ENCODE measurements at places on chromosomes 16 and 17.

- no peak for DNase-seq
- H3K4me1 ChIP-seq, result peaks cover 23% of the 10 kb centered on the region
- H3K4me3 ChIP-seq, result peak within 1 kb of the TSS; percentile 15
- no peaks in the 10 kb centered on the region for H3K36me3 ChIP-seq
These were observed at the start of gene YBX2 for GRCh38 chr17:7294614-7295153. Gene YBX2 (minus strand): TSS chr17:7294639. CDS start chr17:7294500, 139 bp downstream.

GRCh38 chr17:32954477-32954876, 26.5 kb downstream of the TMEM98 start:
- H3K4me3 ChIP-seq, result no peak overlapping the region
- no peaks in the 10 kb centered on the region for H3K4me1 ChIP-seq
- H3K27me3 ChIP-seq, result peaks cover 8% of the 10 kb centered on the region
- no peak overlapping the region for H3K27ac ChIP-seq
- H3K36me3 ChIP-seq, result no peaks in the 10 kb centered on the region

- H3K27ac ChIP-seq, result no peak overlapping the region
- H3K4me1 ChIP-seq, result peaks cover 8% of the 10 kb centered on the region
- no peaks in the 10 kb centered on the region for H3K36me3 ChIP-seq
These were observed 13.3 kb downstream of the TSPOAP1 start for GRCh38 chr17:58315281-58315711.

DNA sequence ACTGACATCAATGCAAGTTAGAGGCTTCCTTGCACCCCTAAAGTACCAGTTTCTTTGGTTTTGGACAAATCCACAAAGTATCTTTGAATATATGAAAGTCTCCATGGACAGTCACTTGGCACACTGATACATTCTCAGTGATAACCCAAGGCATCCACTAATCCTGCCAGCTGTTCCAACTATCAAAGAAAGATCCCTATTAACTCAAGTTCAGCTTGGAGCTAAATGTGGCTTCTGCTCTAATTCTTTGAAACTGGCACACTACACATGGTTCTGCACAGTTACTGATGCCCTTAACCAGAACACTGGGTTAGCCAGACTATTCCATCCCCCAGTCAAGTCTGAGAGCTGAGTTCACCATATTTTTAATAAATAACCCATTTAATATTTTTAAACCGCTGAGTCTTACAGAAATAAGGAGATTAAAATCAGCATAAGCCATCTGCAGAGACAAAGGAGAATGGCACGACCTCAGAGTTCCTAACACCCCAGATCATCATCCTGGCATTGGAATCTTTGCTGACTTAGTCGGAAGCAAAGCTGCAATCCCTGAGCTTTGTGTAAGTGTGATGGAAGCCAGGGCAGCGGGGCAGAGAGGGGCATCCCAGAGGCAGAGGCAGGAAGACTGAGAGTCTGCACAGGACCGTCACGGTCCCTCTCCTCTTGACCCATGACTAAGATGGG, 6.3 kb downstream of the CACNG1 start:
- no peaks in the 10 kb centered on the region for H3K4me1 ChIP-seq
- no peak overlapping the region for H3K4me3 ChIP-seq
- no peak for DNase-seq
- H3K36me3 ChIP-seq, result no peaks in the 10 kb centered on the region
- H3K27me3 ChIP-seq, result peaks cover 4% of the 10 kb centered on the region

DNA sequence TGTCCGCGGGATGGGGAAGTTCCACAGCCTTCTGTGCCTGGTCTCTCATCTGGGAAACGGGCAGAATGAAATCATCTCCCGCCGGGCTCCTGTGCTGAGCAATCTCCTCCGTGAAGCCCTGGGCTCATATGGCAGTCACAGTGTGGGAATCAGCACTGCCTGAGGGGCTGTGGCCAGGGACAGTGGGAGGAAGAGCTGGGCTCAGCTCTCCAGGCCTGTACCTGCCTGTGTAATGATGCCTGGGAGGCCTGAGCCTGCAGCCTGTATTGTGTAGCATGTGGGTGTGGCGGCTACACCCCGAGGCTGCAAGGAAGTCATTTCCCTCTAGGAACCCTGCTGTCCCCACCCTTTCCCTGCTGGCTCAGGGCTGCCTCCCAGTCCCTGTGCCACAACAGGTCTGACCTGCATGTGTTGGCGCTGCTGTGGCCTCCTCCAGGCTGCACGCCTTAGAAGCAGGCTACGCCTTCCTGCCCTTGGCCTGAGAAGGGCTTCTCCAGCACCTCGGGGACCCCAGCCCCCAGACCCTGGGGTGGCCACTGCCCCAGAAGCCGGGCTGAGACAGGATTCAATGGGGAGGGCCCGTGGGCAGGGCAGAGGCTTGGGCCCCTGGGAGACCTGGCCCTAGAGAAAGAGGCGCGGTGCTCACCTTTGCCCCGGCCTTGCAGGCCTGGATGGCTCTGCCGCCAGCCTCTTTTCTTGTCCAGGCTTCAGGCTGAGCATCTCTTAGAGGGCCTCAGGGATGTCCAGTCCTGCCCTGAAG, 2.1 kb downstream of the ITGB4 start:
- no peak for DNase-seq
- H3K27ac ChIP-seq, result peak overlapping the region; percentile 94
- H3K27me3 ChIP-seq, result no peaks in the 10 kb centered on the region
- H3K4me3 ChIP-seq, result peak overlapping the region; percentile 100
- H3K4me1 ChIP-seq, result peaks cover 33% of the 10 kb centered on the region

- no peak for DNase-seq
- peaks cover 8% of the 10 kb centered on the region for H3K4me1 ChIP-seq
- H3K27me3 ChIP-seq, result peaks cover 45% of the 10 kb centered on the region
- no peak overlapping the region for H3K27ac ChIP-seq
These were observed 6.3 kb downstream of the CACNG4 start for GRCh38 chr17:66970797-66971196.

GRCh38 chr17:77095461-77095860, 45.3 kb upstream of the SEC14L1 start:
- DNase-seq, result no peak
- no peak overlapping the region for H3K27ac ChIP-seq
- no peaks in the 10 kb centered on the region for H3K27me3 ChIP-seq
- H3K36me3 ChIP-seq, result peaks cover 22% of the 10 kb centered on the region
- peaks cover 7% of the 10 kb centered on the region for H3K4me1 ChIP-seq

DNA sequence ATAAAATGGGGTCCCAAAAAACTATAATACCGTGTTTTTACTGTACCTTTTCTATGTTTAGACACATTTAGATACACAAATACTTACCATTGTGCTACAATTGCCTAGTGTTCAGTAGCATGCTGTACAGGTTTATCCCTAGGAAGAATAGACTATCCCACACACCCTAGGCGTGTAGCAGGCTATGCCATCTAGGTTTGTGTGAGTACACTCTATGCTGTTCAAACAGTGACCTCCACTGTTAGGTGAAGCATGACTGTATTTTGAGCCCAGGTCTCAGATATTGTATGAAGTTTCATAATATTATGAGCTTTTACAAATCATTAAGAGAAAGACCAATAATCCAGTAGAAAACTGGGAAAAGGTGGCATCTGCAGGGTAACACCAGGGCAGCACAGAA, 23.6 kb downstream of the MILR1 start:
- H3K27ac ChIP-seq, result no peak overlapping the region
- H3K4me1 ChIP-seq, result no peaks in the 10 kb centered on the region
- H3K36me3 ChIP-seq, result no peaks in the 10 kb centered on the region
- no peaks in the 10 kb centered on the region for H3K27me3 ChIP-seq

GRCh38 chr16:31429314-31429713, 1.2 kb upstream of the COX6A2 start:
- no peak overlapping the region for H3K27ac ChIP-seq
- peaks cover 3% of the 10 kb centered on the region for H3K27me3 ChIP-seq
- no peak overlapping the region for H3K4me3 ChIP-seq
- DNase-seq, result no peak

GRCh38 chr16:56869513-56870275, 4.7 kb downstream of the SLC12A3 start:
- H3K4me1 ChIP-seq, result no peaks in the 10 kb centered on the region
- no peak overlapping the region for H3K4me3 ChIP-seq
- no peaks in the 10 kb centered on the region for H3K27me3 ChIP-seq
- no peaks in the 10 kb centered on the region for H3K36me3 ChIP-seq

GRCh38 chr16:80369138-80369958, 171.4 kb upstream of the DYNLRB2 start:
- H3K36me3 ChIP-seq, result no peaks in the 10 kb centered on the region
- no peak for DNase-seq
- no peaks in the 10 kb centered on the region for H3K27me3 ChIP-seq
- no peak overlapping the region for H3K27ac ChIP-seq
- H3K4me3 ChIP-seq, result no peak overlapping the region
- no peaks in the 10 kb centered on the region for H3K4me1 ChIP-seq

DNA sequence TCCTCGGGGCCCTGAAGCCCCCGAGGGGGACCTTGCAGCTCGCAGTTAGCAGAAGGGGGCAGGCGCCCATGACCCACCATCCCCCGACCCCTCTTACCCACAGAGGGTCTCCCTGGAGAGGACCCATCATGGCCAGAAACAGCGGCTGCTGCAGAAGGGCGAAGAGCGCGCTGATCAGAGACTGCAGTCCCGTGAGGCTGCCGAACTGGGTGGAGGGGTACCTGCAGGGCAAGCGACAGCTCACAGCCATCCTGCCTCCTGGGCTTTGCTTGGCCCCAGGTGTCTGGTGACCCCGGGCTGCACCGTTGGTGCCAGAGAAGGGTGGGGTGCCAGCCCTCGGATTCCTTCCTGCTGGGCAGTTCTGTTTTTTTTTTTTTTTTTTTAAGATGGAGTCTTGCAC, 13.9 kb upstream of the PITPNA start:
- no peak for DNase-seq
- H3K4me1 ChIP-seq, result peaks cover 27% of the 10 kb centered on the region
- no peak overlapping the region for H3K4me3 ChIP-seq
- no peaks in the 10 kb centered on the region for H3K27me3 ChIP-seq
- H3K27ac ChIP-seq, result no peak overlapping the region
- H3K36me3 ChIP-seq, result no peaks in the 10 kb centered on the region

- DNase-seq, result no peak
- no peaks in the 10 kb centered on the region for H3K36me3 ChIP-seq
- no peak overlapping the region for H3K4me3 ChIP-seq
- peaks cover 11% of the 10 kb centered on the region for H3K4me1 ChIP-seq
- no peak overlapping the region for H3K27ac ChIP-seq
These were observed 16.6 kb downstream of the ZFHX3 start for GRCh38 chr16:73031155-73031866.

GRCh38 chr16:51635181-51635580, 484.1 kb upstream of the SALL1 start:
- H3K4me1 ChIP-seq, result peaks cover 24% of the 10 kb centered on the region
- H3K27me3 ChIP-seq, result no peaks in the 10 kb centered on the region
- DNase-seq, result no peak
- no peak overlapping the region for H3K4me3 ChIP-seq
- no peak overlapping the region for H3K27ac ChIP-seq

DNA sequence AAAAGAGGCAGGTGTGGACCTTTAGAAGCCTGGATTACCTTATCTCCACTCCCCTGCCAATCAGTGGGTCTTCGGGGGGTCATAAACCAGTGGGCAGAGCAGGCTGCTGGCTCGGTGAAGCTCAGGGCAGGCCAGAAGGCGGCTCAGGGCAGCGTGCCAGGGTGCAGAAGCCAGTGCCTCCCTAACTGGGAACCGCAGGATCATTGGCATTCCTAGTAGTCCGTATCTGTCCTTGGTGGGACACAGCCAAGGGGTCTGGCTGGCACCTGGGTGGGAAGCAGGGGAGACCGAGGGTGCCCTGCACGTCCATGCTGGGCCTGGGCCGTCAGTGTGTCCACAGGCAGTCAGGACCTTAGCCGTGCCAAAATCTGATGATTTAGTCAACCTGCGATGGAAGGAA, 76.8 kb downstream of the SEC14L1 start:
- H3K27ac ChIP-seq, result no peak overlapping the region
- H3K36me3 ChIP-seq, result peaks cover 31% of the 10 kb centered on the region
- no peaks in the 10 kb centered on the region for H3K4me1 ChIP-seq
- DNase-seq, result no peak

- H3K27me3 ChIP-seq, result no peaks in the 10 kb centered on the region
- peaks cover 6% of the 10 kb centered on the region for H3K4me1 ChIP-seq
- no peak overlapping the region for H3K4me3 ChIP-seq
These were observed 552.7 kb upstream of the PSMD7 start for GRCh38 chr16:73743665-73744496.

DNA sequence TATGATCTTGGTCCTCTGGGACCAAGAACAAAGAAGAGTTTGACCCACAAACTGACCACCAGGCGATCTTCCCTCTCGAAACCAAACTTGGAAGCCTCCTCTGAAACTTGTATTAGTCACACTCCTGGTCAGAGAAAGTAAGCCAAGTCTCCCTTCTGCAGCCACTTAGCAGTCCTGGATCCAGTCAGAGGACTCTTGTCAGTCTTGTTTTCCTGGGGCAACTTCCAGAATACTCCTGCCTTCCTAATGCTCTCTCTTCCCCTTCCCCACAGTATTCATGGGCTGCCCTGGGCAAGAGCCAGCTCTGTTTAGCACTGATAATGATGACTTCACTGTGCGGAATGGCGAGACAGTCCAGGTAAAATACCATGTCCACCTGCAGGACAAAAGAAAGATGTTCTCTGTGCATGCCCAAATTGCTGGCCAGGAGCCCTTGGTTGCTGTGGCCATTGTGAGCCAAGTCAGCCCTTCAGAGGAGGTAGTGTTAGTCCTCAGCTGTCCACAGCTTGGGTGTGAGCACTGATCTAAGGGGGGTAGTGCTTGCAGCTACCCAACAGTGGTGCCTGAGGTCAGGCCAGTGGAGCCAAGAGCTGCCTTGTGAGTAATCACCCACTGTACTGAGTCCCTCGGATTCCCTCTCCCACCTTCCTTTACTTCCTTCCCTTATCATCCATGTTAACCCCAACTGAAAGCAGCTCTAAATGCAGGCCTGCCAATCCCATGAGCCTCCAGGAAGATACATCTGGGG, 31.2 kb downstream of the CDH3 start:
- H3K27me3 ChIP-seq, result no peaks in the 10 kb centered on the region
- no peak overlapping the region for H3K4me3 ChIP-seq
- no peaks in the 10 kb centered on the region for H3K4me1 ChIP-seq

DNA sequence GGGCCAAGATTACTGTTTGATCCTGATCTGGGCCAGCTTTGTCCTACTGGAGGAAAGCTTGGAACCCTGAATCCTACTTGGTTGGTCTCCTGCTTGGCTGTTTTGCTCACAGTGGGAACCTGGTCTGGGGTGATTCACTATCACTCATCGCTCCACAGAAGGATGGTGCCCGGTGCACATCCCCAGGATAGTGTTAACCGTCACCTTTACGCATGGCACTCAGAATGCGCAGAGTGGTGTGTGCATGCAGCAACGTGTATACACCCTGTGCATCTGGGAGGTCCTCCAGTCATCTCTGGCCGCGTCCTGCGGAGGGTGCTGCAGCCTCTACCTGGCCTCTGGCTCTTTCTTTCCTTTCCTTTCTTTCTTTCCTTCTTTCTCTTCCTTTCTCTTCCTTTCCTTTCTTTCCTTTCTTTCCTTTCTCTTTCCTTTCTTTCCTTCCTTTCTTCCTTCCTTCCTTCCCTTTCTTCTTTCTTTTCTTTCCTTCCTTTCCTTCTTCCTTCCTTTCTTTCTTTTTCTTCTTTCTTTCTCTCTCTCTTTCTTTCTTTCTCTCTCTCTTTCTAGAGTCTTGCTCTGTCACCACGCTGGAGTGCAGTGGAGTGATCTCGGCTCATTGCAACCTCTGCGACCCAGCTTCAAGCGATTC, 13.1 kb downstream of the SOCS3 start:
- H3K27ac ChIP-seq, result peak overlapping the region; percentile 68

- H3K27ac ChIP-seq, result peak overlapping the region; percentile 5
- H3K4me1 ChIP-seq, result peaks cover 18% of the 10 kb centered on the region
- DNase-seq, result no peak
- peaks cover 6% of the 10 kb centered on the region for H3K36me3 ChIP-seq
- H3K4me3 ChIP-seq, result no peak overlapping the region
- no peaks in the 10 kb centered on the region for H3K27me3 ChIP-seq
These were observed 8.0 kb downstream of the FLYWCH1 start for GRCh38 chr16:2919511-2920255.
